ENCODE measurements at places on chromosomes 5 and 9. TPM values are rescaled to one million over a fixed set of nuclear protein-coding genes. Genes with fewer than 3 reads are reported as not detected.

CCDC192 gene
- total RNA-seq, result not detected

FBP2 gene
- total RNA-seq, result not detected

ALDH1A1 gene
- total RNA-seq, result 191 TPM

SPINK4 gene
- not detected for total RNA-seq

RMRP gene
- 36,256 TPM for total RNA-seq

CNTRL gene
- 17.7 TPM for total RNA-seq

ADCY2 gene
- 2.2 TPM for total RNA-seq
